ENCODE measurements at places on chromosomes 1 and 21.

DNA sequence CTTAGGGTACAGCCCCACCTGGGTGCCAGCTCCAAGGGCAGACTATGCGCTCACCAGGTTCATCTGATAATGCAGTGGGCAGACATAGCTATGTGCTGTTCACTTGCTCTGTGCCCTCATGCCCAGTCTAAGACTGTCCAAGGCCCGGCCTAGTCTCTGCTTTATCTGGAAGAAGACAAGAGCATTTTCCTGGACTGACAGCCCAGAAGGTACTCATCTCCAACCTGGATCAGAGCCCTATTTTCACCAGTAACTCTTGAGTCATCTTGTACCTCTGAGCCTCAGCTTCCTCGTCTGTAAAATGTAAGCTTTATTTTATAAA, 28.5 kb upstream of the LRRC8C start:
- peak; percentile 62 for DNase-seq

GRCh38 chr1:163410073-163410999, 88.6 kb downstream of the NUF2 start:
- peak; percentile 56 for DNase-seq

GRCh38 chr21:45433301-45433700, 28.3 kb downstream of the COL18A1 start:
- no peak for DNase-seq

GRCh38 chr1:64087768-64088167, 115.7 kb upstream of the UBE2U start:
- no peak for DNase-seq

- no peak for DNase-seq
Measured at GRCh38 chr1:27961646-27962221, 2.0 kb downstream of the XKR8 start.

Measured in activated CD4-positive, alpha-beta T cell treated with anti-CD3 and anti-CD28 coated beads for 36 hours (primary cell).